Mesothelial cell of epicardium (in vitro differentiated cells): ENCODE measurements at places on chromosomes 5 and 9.

DNA sequence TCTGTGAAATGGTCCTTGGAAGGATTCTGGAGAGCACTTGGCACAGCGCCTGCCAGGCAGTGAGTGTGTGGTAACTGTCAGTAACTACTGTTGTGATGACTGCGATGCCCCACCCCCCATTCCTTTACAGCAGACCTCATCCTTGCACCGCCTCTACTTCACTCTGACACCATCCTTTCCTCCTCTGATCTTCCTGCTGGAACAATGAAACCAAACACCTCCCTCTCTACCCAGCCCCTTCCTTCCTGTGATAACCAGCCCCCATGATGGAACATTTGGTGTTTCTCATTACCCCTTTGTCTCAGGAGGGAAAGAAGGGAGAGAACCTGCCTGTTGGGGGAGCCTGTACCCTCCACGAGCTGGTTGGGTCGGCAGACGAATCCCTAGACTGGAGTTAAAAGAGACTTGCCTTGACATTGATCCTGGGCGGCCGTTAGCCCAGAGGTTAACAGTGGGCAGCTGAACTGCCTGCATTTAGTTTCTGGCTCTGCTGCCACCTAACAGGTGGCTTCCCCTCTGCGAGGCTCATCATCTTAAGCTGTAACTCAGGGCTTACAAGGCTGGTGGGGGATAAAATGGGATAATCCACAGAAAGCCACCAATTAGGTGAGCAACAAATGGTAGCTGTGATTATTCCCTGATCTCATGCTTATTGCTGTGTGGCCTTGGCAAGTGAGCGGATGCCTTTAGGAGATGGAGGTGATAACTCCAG, 34.2 kb upstream of the GRPEL2 start:
- no peak for DNase-seq

- DNase-seq, result no peak
Measured at GRCh38 chr5:14143546-14143840, 351 bp downstream of the TRIO start.

GRCh38 chr5:136174021-136174659, 18.8 kb downstream of the SMIM32 start:
- DNase-seq, result no peak

GRCh38 chr5:147203213-147203612, 31.6 kb upstream of the STK32A start:
- no peak for DNase-seq

DNA sequence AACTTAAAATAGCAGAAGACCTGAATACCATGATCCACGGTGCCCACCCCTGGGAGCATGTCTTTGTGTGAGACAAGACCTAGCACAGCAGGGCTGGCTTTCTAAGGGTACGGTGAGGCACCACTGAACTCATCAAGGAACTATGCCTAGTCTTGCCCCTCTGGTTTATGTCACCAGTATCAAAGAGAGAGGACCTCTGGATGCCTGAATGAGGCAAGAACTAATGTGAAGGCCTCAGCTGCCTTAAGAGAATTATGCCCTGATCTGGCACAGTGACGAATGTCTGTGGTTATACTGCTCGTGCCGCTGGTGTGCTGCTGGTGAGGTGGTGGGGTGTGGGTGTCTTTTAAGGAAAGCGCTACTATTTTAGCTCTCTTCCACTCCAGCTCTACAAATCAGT, 23.0 kb downstream of the NREP start:
- DNase-seq, result no peak

- DNase-seq, result no peak
Measured at GRCh38 chr9:4066120-4066519, 233.7 kb downstream of the GLIS3 start.

- no peak for DNase-seq
Measured at GRCh38 chr5:9947944-9948343, 301.7 kb downstream of the ATPSCKMT start.

DNA sequence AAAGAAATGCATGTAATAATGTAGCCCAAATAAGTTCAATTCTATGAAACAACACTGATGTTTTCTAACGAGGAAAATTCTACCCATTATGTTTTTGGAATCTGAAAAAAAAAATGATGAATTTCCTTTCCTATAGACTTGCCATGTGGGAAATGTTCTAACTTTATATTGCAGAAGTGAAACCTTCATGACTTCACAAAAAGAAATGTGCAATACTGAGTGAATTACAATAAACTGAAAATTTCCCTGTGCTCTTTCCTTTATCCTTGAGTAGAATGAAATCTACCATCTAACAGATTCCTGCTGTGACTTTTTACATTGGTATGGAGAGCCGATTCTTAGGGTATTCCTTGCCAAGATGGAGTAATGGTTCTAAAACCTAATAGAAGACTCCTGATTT, 1622.5 kb downstream of the MAT2B start:
- no peak for DNase-seq

DNA sequence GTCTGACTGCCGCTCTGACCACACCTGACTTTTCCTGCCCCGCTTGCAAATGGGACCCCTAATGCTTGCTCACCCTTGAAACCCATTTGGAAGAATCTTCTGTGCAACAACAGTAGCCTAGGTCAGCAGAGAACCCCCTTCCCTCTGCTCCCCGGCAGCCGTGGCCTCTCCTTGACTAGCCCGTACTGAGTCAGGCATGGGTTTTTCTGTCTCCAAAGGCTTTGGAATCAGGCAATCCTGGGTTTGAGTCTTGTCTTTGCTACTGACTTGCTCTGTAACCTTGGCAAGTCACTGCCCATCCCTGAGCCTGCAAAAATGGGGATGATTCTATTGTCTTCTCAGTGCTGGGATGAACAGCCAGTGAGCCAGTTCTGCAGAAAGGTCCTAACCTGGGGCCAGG, 135.4 kb downstream of the RGS3 start:
- no peak for DNase-seq

- no peak for DNase-seq
Measured at GRCh38 chr5:93277051-93277450, 304.0 kb downstream of the NR2F1-AS1 start.

GRCh38 chr5:1748845-1749244, 50.8 kb downstream of the MRPL36 start:
- peak; percentile 7 for DNase-seq

DNA sequence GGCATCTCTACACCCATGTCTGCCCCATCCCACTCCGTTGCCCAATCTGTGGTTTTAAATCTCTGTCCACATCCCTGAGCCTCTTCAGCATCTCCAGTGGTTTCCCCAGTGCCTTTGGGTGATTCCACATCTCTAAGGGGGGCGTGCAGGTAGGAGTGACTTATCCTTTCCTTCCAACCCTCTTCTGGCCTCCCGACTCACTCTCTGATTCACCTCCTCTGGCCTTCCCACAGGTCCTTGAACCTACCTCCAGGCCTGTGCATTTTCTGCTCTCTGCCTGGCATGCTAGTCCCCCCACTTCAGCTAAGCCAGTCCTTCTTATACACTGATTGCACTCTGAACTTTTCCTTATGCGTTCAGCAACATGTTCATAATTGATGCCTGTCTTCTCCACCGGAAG, 99.0 kb downstream of the RALGPS1 start:
- DNase-seq, result no peak

DNA sequence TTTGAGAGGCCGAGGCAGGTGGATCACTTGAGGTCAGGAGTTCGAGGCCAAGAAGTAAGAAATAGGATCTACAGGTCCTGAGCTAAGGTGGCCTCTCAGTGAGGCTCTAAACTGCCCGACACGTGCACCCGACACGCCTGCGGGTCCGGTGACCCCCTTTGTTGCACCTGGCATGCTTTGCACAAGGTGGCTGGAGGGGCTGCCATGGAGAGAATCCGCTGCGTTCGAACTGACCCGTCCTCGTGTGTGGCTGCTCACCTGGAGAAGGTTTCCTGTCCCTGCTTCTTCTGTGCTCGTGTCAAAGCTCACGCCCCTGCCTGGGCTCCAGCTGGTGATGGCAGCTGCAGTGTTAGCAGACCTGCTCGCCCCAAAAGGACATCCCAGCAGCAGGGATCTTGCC, 5.7 kb upstream of the OLFM1 start:
- no peak for DNase-seq

GRCh38 chr5:172383191-172383802, 71.0 kb downstream of the SH3PXD2B start:
- no peak for DNase-seq
